ENCODE measurements at places on chromosomes 3 and 15. TPM values are rescaled to one million over a fixed set of nuclear protein-coding genes. Genes with fewer than 3 reads are reported as not detected.

Gene GABRR3
- total RNA-seq = not detected

- no peaks in the 10 kb centered on the region for H3K4me1 ChIP-seq
- H3K4me3 ChIP-seq = no peak overlapping the region
- H3K36me3 ChIP-seq = peaks cover 20% of the 10 kb centered on the region
- no peak overlapping the region for H3K27ac ChIP-seq
- DNase-seq = no peak
Observed at GRCh38 chr3:126638790-126639189, 16.1 kb downstream of the TXNRD3 start.

- H3K27me3 ChIP-seq = no peaks in the 10 kb centered on the region
- no peak overlapping the region for H3K27ac ChIP-seq
- no peak overlapping the region for H3K4me3 ChIP-seq
- H3K4me1 ChIP-seq = no peaks in the 10 kb centered on the region
Observed at GRCh38 chr3:128021768-128022372, 30.4 kb upstream of the SEC61A1 start.

- H3K4me3 ChIP-seq = no peak overlapping the region
- DNase-seq = no peak
- no peak overlapping the region for H3K27ac ChIP-seq
Observed at GRCh38 chr15:25739687-25740121, 123.4 kb downstream of the ATP10A start.

- DNase-seq = no peak
- no peaks in the 10 kb centered on the region for H3K4me1 ChIP-seq
- no peak overlapping the region for H3K27ac ChIP-seq
- H3K36me3 ChIP-seq = no peaks in the 10 kb centered on the region
- no peak overlapping the region for H3K4me3 ChIP-seq
- no peaks in the 10 kb centered on the region for H3K27me3 ChIP-seq
Observed at GRCh38 chr15:39313467-39313866, 267.4 kb upstream of the THBS1 start.

GRCh38 chr15:78212546-78213424 is 21.6 kb downstream of the ACSBG1 start:
- no peaks in the 10 kb centered on the region for H3K4me1 ChIP-seq
- peak overlapping the region; percentile 81 for H3K27ac ChIP-seq
- no peaks in the 10 kb centered on the region for H3K27me3 ChIP-seq

Gene ASB7
- total RNA-seq = 6.2 TPM

- H3K4me3 ChIP-seq = no peak overlapping the region
- H3K36me3 ChIP-seq = no peaks in the 10 kb centered on the region
- no peak for DNase-seq
- H3K27ac ChIP-seq = no peak overlapping the region
- H3K4me1 ChIP-seq = no peaks in the 10 kb centered on the region
Observed at GRCh38 chr15:79451361-79451999, 19.3 kb downstream of the MINAR1 start.

DNA sequence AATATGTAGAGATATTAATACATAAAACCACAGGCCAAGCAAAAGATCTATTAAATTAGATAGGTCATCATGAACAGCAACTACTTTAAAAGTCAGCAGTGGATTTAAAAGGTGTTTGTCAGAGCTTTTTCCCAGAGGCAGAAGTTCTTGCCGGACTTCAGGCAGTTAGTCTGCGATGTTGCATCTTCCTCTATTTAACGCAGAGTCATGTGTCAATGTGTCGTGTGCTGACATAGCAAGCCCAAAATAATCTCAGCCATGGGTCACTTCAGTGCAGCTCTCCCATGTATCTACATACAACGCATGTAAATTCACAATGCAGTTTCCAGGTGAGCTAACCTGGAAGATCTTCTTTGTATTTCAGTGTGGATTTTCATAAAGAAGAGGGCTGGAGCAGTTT is 8.0 kb upstream of the TMEM212 start:
- no peaks in the 10 kb centered on the region for H3K4me1 ChIP-seq
- no peak overlapping the region for H3K4me3 ChIP-seq
- DNase-seq = no peak
- no peaks in the 10 kb centered on the region for H3K27me3 ChIP-seq
- H3K36me3 ChIP-seq = no peaks in the 10 kb centered on the region

DNA sequence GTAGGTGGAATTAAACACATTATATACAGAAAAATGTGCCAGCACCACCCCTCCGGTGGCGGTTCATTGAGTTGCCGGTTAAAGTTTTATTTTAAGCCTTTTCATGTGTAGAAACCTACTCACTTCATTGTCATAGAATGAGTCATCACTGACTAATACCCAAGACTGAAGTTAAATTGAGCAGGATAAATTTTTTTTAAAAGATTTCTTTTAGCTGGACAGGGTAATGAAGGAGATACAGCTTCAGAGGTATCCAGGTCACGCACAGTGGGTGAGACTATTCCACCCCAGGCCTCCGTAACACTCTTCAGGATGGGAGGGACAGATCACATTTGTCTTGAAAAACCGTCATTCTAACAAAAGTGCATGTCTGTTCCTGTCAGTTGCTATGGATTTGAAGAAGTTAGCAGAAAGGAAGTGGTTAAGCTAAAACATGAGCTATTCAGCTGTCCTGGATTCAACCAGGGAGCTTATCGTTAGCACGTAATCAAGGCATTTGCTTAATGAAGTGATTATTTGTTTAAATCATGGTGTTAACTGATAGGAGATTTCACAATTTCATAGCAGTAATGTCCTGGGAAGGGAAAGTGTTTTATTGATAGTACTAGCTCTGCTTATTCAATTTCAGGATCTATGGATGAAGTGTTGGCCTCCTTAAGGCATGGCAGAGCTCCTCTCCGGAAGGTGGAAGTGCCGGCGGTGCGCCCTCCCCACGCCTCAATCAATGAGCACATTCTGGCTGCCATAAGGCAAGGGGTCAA is 23.4 kb downstream of the WHAMM start:
- peaks cover 9% of the 10 kb centered on the region for H3K4me1 ChIP-seq
- peak; percentile 40 for DNase-seq
- H3K36me3 ChIP-seq = peaks cover 92% of the 10 kb centered on the region

GRCh38 chr3:37813403-37813802 is 48.3 kb upstream of the CTDSPL start:
- DNase-seq = no peak
- no peak overlapping the region for H3K4me3 ChIP-seq
- peaks cover 5% of the 10 kb centered on the region for H3K36me3 ChIP-seq
- H3K27me3 ChIP-seq = no peaks in the 10 kb centered on the region

DNA sequence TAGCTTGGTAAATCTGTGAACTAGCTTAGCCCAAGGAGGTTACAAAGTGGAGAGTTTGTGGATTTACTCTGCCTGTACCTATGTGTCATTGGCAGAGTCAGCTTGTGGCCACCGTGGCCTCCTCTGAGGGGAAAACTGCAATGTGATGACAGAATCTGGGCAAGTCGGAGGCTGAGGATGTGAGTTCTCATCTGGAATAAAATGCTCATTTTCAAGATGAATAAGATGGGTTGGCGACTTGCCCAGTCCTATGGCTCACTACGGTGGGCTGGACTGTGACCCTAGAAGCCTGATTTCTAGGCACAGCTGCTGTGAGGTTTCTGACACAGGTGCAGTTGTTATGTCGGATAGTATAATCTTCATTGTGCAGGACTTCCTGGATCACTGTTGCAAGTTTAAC is 83.7 kb downstream of the ETV5 start:
- no peak for DNase-seq
- peaks cover 5% of the 10 kb centered on the region for H3K4me1 ChIP-seq
- H3K27me3 ChIP-seq = no peaks in the 10 kb centered on the region
- no peaks in the 10 kb centered on the region for H3K36me3 ChIP-seq

- no peak overlapping the region for H3K27ac ChIP-seq
- no peaks in the 10 kb centered on the region for H3K4me1 ChIP-seq
- no peaks in the 10 kb centered on the region for H3K27me3 ChIP-seq
Observed at GRCh38 chr3:32322311-32322710, 69.3 kb upstream of the CMTM7 start.

GRCh38 chr15:101042320-101042719 is 123.2 kb downstream of the LRRK1 start:
- no peak overlapping the region for H3K4me3 ChIP-seq
- H3K27me3 ChIP-seq = no peaks in the 10 kb centered on the region
- DNase-seq = peak; percentile 13
- no peak overlapping the region for H3K27ac ChIP-seq

- no peak for DNase-seq
- H3K27me3 ChIP-seq = no peaks in the 10 kb centered on the region
- H3K36me3 ChIP-seq = no peaks in the 10 kb centered on the region
- H3K4me3 ChIP-seq = no peak overlapping the region
Observed at GRCh38 chr3:20564966-20565365, 379.0 kb upstream of the SGO1 start.

DNA sequence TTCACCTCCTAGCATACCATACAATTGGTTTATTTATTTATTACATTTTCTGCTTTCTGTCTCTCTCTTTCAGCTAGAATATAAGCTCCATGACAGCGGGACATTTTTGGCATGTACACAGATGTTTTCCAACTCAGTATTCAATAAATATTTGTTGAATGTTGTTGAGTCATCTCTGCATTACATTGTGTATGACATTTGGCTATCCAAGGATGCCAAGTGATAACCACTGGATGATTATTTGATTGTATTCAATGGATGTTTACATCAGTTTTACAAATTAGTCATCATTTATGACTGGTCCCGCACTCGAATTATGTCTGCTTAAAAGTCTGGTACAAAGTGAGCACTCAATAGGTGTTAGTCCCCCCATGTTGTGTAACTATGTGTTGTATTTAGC is 49.5 kb upstream of the STXBP5L start:
- no peaks in the 10 kb centered on the region for H3K36me3 ChIP-seq
- no peak for DNase-seq
- H3K4me1 ChIP-seq = peaks cover 7% of the 10 kb centered on the region
- no peak overlapping the region for H3K4me3 ChIP-seq

DNA sequence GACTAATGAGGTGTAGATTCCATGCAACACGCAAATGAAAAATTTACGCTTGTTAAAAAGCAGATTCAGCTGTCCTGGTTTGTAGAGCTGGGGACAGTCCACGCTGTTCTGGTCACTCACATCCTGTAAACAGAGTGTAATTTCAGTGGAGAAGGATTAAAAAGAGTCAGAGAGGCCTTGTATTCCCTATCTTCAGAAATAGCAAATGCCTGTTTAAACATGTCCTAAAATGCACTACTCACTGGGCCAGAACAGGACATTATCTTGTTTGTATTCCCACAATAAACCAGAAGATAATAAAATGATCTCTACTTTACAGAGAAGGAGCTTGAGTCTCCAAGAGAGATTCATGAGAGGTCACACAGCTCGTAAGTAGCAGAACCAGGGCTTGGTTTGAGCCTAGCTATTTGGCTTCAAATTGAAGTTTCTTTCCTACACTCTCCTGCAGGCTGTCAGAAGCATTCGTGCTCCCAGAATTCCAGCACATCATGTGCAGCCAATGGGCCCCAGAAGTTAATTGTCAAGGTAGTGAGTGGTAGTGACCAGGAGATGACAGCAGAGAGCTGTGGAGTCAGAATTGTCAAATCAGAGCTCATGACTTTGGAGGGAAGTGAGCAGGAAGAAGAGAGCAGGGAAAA is 242.5 kb downstream of the ATP8B4 start:
- DNase-seq = no peak
- H3K36me3 ChIP-seq = no peaks in the 10 kb centered on the region
- peak overlapping the region; percentile 64 for H3K27ac ChIP-seq

Measured in right atrium auricular region (tissue), 2 donors.